ENCODE measurements at places on chromosomes 16 and 17. TPM values are rescaled to one million over a fixed set of nuclear protein-coding genes. Genes with fewer than 3 reads are reported as not detected.

DNA sequence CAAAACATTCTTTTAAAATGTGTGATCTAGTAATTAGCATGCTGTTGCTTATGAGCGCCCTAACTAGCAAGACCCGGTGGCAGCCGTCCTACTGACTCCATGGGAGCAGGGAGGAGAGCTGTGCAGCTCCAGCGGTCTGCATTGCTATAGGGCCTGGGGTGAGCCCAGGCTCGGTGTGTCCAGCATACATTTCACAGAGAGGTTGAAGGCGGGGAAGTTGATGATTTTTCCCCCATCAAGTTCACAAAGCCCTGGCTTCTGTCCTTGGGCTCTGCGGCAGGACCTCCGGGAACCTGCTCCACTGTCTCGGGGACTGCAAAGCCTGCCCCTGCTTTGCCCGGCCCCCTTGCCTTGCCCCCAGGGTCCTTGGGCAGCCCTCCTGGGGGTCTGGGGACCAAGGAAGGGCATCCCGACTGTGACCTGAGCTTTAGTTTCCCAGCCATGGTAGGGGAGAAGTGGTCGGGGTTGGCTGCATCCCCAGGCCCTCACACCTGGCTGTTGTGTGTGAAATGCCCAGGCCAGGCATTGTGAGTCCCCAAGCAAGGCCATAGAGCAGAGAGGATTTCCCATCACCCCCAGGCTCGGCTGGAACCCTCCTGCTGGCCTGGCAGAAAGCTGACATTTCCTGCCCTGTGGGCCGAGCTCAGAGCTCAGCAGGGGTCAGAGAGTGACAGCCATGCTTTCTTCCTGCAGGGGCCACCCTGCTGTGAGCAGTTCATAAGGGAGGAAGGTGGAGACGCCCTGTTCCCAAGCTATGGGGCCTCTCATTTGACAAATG lies 24.8 kb downstream of the KCNJ12 start:
- DNase-seq = no peak

GRCh38 chr17:10198509-10199249 lies at the start of gene GAS7:
TSS of gene GAS7 (minus strand) at chr17:10198606.
- DNase-seq = peak; percentile 91

- DNase-seq = no peak
These were observed 166.0 kb upstream of the GSE1 start for GRCh38 chr16:85446951-85447692.

Gene TBC1D3H
- total RNA-seq = not detected

Gene STH
- not detected for total RNA-seq

Gene GDPD1
- 2.7 TPM for total RNA-seq

Gene TBC1D28
- total RNA-seq = not detected

Gene SPSB3
- 26.7 TPM for total RNA-seq

Gene HS3ST3B1
- 0.62 TPM for total RNA-seq

Gene KPNB1
- total RNA-seq = 198 TPM

DNA sequence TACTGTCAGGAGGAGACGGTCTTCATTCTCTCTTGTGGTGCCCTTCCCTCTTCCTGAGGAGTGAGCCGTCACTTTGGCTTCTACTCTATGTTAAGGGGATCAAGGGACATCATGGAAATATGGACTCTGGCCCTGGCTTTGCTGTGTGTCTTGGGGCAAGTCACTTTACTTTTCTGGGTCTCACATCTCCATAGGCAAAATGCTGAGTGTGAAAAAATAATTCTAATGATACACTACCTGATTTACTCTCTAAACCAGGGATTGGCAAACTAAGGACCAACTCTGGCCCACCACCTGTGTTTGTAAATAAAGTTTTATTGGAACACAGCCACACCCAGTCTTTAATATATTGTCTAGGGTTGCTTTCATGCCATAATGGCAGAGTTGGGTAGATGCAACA lies 548.7 kb upstream of the CDH5 start:
- DNase-seq = no peak

DNA sequence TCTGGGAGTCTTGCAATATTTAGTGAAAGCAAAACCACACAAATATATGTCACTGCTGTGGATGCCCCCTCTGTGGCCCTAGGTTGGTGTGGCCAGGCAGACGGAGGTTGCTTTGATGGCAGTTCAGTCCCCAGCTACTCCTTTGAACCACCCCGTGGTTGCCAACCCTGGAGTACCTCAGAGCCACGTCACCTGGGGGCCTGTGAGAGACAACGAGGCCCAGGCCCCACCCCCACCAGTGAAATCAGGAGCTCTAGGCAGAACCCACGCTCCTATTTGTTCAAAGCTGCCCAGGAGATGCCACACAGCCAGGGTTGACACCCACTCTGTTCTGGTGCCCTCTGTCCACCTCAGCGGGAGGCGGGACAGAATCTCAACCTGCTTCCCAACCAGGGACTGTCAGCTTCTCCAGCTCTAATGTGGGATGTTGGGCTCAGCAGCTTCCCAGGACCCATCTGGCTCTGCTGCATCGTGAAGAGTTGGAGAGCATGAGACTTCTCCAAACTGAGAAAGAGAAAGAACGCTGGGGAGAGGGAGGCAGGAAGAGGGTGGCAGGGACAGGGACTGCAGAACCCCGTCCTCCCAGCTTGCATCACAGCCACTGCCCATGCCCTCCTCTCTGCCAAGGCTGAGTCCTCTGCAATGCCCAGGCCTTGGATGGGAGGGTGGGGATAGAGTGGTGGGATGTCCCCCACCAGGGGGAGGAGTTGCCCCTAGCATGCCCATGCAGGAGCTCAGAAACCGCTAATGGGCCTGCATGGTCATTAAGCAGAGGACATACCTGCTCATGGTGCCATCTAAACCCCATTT lies 81.8 kb downstream of the C16orf78 start:
- peak; percentile 63 for DNase-seq

GRCh38 chr17:55433629-55434422 lies 12.2 kb upstream of the MMD start:
- DNase-seq = no peak

DNA sequence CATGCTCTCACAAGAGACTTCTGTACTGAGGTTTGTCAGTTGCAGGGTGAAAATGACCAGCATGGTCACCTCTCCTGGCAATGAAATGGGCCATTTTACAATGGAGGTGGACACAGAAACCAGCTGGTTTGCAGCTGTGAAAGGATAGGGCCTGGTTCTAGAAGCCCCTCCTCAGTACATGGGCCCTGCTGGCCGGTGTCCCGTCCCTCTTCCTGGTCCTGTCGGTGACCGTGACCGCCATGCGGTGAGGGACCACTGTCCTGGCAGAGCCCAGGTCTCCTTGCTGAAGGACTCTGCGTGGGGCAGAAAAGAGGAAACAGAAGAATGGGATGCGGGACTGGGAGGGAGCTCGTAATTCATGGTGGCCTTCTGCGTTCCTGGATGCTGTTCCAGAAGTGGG lies 76.0 kb upstream of the ZNF423 start:
- peak; percentile 47 for DNase-seq

DNA sequence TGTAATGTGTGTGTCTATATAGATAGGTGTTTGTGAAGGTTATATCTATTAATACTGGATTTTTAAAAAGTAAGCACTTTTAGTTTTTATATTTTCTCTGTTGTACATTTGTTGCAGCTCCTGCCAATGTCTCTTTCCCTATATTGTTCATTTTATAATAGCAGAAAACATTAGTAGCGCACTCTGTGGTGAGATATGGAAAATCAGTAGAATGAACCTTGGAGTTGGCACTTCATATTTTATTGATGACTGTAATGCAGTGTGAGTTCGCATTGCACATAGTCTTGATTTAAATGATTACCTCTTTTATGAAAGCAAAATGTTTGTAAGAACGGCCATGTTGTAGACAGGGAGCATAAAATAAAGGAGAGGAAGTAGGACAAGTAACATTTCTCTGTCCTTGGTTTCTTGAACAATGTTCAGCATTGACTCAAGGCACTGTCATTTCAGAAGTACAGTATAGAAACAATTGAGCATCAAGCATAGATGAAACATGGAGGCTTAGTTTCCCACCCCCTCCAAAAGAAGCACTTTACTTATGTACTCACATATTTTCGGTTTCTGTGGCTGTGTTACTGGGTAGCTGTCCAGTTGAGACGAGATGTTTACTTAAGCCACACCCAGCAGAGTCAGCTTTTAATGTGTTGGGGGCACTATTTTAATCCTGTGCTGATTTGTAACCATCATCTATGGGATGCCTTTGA lies 74.0 kb downstream of the TANC2 start:
- no peak for DNase-seq

GRCh38 chr16:53689636-53690035 lies 14.0 kb downstream of the RPGRIP1L start:
- no peak for DNase-seq

GRCh38 chr16:79658301-79659033 lies 57.9 kb upstream of the MAF start:
- DNase-seq = no peak

Gene MYH1
- not detected for total RNA-seq

DNA sequence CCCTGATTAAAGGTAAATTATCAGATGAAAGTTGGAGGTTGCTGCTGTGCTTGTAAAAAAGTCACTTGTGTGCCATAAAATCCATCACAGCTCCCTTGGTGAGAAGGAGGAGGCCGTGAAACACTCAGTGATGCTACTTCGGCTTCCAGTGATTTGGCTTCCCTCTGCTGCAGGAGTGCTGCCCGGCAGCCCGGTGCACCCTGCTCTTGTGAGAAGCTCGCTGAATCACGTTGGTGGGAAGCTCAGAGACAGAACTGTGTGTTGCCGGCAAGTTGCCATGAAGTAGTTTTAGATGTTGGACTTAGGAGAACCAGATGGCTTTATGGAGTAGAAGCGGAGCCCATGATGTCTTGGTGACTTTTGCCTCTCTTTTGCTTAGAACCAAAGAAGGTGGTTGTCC lies 33.3 kb downstream of the MSI2 start:
- DNase-seq = no peak

- peak; percentile 94 for DNase-seq
These were observed 3.2 kb upstream of the METRN start for GRCh38 chr16:711548-712320.

Gene ALOX15B
- total RNA-seq = 0.48 TPM

Gene OR1F1
- not detected for total RNA-seq

DNA sequence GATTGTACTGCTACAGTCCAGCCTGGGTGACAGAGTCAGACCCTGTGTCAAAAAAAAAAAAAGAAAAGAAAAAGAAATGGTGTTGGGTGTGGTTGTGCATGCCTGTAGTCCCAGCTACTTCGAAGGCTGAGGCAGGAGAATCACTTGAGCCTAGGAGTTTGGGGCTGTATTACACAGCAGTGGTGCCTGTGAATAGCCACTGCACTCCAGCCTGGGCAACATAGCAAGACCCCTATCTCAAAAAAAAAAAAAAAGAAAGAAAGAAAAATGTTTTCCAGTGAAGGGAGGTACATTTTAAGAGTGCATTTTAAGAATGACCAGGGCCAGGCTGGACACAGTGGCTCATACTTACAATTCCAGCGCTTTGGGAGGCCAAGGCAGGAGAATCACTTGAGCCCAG lies 6.3 kb downstream of the ARL2BP start:
- DNase-seq = no peak

- DNase-seq = no peak
These were observed 64.5 kb upstream of the RBFOX1 start for GRCh38 chr16:7268182-7268581.

DNA sequence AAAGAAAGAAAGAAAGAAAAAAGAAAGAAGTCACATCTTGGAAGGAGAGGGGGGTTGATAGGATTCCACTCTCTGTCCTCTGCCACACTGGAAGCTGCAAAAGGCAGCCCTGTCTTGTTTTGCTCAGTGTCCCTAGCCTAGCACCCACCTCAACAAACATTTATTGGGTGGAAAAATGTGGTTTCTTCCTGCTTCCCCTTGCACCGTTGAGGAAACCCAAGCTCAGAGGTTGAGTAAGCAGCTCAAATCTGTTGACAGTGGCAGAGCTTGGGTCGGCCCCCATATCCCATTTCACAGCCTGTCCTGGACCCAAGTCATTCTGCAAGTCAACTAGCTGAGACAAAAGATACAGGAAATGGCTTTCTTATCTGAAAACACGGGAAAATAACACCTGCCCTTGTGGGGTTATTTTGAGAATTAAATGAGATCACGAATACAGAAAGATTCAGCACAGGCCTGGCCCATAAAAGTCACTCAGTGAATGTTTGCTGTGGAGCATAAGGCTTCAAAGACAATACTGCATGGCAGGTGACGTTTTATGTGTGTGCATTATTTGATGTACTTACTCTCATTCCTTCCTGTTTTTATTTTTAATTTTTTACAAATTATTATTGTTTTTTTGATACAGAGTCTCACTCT lies 63.6 kb downstream of the SCNN1B start:
- no peak for DNase-seq

GRCh38 chr16:12511708-12512107 lies 292.0 kb downstream of the CPPED1 start:
- peak; percentile 42 for DNase-seq

- no peak for DNase-seq
These were observed 28.0 kb downstream of the GNA13 start for GRCh38 chr17:65028545-65028843.

DNA sequence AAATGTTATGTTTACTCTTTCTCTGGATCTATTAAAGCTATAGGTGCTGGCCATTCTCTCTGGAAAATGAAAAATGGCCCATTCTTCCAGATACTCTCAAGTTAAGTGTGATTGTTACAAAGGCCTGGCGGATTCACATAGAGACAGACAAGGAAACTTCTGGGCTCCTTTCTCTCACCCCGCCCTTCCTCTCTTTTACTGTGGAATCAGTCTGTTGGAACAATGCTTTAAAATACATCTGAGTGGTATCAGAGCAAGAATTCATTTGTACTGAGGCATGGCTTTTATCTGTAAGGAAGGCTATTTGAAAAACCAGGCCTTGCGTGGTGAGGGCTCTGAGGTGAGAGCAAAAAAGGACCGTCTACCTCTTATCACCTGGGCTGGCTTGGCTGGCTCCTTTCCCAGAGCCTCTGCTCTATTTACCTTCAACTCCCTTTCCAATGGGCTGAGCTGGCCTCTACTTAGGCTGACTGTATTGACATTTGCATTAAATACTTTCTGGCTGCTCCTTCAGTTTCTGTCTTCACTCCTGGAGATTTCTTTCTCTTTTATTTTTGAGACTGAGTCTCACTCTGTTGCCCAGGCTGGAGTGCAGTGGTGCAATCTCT lies 274.0 kb downstream of the PHKB start:
- no peak for DNase-seq

DNA sequence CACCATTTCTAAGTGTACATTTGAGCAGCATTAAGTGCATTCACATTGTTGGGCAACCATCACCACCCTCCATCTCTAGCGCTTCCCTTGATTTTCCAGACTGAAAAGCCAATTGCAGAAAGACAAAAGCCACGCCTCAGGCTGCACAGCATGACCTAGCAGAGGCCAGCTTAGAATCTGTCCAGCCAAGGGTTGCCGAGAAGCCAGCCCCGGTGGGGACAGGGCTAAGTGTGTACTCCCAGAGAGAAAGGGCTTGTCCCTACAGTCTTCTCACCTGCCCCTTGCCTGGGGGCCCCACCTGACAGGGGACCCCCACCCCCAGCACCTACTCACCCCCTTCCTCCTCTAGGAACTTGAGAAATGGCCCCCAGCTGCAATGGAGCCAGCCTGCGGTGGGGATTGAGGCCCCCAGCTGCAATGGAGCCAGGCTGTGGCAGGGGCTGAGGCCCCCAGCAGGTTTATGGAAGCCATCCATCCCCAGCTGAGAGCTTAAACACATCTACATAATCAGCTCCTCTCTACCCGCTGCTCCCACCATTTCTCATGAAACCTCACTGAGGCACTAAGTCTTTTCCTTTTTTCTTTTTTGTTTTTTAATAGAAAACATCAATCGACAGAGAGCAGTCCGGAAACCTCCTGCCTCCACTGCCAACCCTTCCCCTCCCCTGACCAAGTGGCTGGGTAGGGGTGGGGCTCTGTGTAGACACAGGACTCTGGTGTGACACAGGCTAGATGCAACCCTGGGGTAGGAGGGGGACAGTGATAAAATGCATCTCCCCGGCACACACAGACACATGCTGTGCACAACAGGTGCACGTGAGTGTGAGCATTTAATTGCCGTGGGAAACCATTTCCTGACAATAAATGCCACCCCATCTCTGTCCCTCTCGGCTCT lies 77.9 kb downstream of the CCT6B start:
- no peak for DNase-seq

Data from posterior vena cava (tissue), 2 donors.